ENCODE measurements at places on chromosomes 6 and 20. TPM values are rescaled to one million over a fixed set of nuclear protein-coding genes. Genes with fewer than 3 reads are reported as not detected.
A peak's percentile ranks its signal among the peaks of the same experiment; 100 is the strongest.

DNA sequence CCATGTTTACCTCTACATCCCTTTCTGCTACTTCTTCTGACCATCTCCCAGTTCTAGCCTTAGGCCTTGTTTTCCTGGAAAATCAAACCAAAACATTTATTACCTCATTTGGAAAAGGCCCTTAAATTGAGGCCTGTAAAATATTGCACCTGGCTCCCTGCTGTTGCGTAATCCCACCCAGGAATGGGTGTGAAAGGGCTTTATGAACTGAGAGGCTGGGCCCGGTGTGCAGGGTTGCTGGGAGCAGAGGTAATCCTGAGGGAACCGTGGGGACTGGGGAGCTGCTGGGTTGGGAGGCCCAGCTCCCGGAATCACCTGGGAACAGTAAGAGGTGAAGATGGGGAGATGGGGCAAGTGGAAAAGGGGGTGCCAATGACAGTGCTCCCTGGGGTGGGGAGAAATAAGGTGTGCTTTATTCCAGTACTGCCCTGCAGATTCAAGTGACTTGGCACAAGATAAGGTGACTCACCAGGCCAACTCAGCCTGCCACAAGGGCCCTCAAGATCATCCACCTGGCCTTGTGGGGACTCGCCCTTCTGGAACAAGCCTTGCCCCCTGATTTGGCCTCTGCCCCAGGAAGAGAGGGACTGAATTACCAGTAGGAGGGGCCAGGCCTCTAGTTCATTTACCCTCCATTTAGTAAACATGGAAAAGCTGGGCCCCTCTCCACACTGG, 44.2 kb downstream of the KCNK5 start:
- no peak for DNase-seq

DNA sequence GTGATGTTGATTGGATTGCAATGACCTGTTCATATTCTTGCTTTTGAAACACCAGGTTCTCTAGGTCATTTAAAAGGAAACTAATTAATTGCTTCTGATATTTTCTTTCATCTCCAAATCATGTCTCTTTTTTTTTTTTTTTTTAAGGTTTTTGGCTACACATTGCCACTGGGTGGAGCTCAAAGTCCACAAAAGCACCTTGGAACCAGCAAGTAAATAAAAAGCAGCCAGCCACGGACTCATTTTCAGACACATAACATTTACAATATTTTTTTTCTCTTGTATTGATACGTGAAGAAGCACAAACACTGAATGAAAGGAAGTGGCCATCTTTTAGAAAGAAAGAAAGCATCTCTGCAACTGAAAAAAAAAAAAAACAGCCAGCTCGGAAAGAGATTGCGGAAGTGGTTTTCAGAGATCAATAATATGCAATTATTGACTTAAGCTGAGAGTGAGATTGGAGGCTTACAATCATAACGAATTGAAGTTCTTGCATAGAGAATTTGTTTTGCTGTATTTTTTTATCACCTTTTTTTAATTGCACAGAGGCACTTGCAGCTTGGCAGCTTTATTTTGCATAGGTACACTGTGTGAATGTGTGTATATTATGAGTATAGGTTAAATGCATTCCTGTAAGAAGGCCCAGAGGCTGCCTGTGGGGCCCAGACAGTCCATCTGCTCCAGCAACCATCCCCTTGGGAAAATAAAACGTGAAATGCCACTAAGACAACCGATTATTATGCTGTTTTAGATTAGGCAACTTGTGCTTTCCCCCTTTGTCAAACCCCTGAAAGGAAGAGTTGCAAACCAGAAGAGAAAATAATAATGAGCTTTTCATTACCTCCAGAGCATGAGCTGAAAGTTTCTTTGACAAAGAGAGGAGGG, 28.2 kb downstream of the CGA start:
- peak; percentile 58 for DNase-seq

- no peak for DNase-seq
Observed at GRCh38 chr6:31663961-31664789, 622 bp downstream of the GPANK1 start.

- no peak for DNase-seq
Observed at GRCh38 chr6:113385020-113385431, 472.1 kb upstream of the MARCKS start.

B3GALT4 gene
- 4.0 TPM for polyA plus RNA-seq

MUC21 gene
- not detected for polyA plus RNA-seq

DNA sequence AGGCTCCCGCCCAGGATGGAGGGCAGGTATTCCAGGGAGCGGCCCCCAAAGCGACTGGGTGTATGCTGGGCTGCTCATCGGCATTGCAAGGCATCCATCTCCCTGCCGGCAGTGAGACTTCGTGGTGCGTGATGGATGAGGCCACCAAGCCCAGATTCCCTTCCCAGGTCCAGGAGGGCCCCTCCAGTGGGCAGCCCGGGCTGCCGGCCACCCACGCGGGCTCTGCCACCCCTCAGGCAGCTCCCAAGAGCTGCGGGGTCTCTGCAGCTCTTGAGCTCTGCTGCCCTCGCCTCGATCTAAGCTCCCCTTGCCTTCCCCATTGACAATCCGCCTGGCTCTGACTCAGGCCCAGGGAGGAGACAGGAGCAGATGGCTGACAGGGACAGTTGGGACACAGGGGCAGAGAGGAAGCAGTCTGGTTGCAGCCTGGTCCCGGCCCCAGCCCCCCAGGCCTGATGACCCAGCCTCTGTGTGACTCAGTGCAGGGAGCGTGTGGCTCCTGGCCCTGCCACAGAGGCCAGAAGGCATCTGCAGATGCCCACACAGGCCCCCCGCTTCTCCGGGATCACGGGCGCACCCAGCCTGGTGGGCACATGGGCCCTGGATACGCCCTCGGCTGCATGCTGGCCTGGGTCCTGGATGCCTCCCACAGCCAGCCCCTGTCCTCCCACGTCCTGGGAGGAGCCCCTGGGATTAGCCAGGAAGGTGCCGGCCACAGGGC, 33.0 kb downstream of the SLCO4A1 start:
- no peak for DNase-seq

DNA sequence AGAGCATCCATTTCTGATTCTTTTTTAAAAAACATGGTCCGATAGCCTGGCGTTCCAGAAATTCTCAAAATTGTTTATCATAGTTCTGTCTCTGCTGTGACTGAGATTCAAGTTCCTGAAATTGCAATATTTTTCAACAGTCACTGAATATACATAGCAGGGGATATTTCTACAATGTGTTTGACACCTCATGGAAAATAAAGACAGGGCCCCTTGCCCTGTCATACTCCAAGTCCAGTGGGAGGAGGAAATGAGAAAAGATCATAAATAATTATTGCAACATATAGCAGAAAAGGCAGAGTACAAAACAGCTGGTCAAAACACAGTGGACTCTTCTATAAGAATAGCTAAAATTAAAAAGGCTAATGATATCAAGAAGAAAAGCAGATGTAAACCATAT, 234.8 kb upstream of the SPTLC3 start:
- no peak for DNase-seq

DNA sequence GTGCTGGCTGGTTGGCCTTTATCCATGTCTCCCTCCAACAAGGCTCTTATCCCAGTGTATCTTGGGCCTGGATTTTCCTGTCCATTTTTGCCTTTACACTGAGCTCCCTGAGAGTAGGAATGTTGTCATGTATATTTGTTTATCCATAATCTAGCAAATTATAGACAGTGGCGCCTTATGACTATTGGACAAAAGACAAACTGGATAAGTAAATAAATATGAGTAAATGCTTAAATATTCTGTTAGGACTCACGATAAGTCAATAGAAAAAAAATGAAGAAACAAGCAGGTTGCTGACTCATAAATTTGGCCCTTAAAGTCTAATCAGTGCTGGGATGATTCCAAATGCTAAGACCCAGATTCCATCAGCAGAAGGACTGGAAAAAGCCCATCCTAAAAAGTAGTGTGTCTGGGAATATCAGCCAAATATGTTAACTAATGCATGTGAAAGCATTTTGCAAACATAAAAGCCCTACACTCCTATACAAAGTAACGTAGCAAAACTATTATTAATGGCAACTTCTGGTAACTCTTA, 55.0 kb upstream of the PCSK2 start:
- DNase-seq = no peak

- DNase-seq = no peak
Observed at GRCh38 chr20:19945732-19946670, 71.2 kb upstream of the NAA20 start.

DNA sequence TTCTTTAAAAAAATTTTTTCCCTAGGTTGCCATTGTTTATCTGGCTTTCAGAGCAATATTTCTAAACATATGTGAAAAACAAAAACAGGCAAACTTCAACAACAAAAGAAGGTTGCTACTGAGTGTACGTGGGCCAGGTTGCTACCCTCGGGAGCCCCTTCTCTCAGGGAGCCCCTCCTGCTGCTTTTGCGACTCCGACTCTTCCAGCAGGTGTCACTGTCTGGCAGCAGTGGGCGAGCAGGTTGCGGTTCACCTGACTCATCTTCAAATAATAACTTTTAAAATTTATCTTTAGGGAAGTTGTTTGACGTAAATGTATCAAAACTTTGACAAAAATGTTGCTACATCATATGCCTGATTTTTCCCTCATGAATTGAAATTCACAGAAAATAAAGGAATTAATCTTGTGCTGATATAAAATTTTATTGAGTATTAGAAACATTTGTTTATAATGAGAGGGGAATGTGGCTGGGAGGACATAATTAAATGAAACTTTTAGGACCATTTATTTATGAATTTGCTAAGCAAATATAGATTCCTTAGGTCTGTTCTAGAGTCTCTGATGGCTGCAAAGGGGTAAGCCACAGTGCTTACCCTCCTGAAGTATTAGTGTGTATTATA, 138.8 kb downstream of the HIVEP1 start:
- DNase-seq = no peak

GRCh38 chr20:16699293-16699692, 30.5 kb upstream of the SNRPB2 start:
- no peak for DNase-seq

- DNase-seq = no peak
Observed at GRCh38 chr6:11021003-11021402, 23.1 kb downstream of the ELOVL2 start.

DNA sequence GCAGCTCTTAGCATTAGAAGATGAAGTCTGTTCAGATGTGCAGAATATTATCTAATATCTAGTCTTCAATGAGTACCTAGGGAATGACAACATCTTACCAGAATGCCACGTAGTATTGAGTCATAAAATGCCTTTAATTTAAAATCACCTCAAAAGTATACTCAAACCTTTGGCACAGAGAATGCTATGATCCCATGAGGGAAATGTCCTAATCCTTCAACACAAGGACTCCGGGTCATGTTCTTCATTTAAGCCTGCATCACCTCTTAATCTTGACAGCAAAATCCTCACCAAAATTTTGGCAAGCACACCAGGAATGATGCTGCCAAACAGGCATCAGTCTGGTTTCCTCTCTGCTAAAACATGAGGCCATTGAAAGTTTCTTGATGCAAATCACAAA, 23.6 kb upstream of the MARCKS start:
- DNase-seq = no peak

DNA sequence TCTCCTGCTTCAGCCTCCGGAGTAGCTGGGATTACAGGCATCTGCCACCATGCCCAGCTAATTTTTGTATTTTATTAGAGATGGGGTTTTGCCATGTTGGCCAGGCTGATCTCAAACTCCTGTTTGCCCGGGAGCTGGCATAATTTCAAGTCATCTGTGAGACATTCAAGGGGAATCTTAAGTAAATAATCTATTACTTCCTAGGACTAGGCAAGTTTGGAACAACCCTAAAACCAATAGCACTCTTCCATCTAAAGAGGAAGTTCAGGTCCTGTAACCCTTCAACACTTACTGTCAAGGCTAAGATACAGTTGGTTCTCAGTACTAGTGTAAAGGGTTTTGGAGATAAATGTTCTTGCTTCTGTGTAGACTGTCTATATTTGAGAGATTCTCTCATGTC, 267.8 kb upstream of the IRAK1BP1 start:
- DNase-seq = no peak

- DNase-seq = no peak
Observed at GRCh38 chr6:43669050-43669921, 18.3 kb downstream of the MRPS18A start.

DNA sequence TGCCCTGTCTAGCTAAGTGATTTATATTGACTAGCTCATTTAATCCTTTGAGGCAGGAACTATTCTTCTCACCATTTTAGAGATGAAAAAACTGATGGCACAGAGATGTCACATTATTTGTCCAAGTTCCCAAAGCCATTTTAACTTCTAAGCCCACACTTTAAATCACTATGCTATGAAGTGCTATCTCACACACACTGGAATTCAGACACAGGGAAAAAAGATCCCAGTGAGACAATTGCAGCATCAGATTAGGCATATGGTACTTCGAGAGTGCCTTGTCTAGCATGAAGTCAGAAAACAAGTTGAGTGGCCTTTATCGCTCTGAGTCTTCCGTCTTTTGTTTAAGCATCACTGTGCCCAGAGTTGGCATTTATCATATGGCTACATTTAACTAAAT, 54.1 kb upstream of the PDE7B start:
- DNase-seq = no peak

KIF25 gene
- polyA plus RNA-seq = 0.76 TPM

DNA sequence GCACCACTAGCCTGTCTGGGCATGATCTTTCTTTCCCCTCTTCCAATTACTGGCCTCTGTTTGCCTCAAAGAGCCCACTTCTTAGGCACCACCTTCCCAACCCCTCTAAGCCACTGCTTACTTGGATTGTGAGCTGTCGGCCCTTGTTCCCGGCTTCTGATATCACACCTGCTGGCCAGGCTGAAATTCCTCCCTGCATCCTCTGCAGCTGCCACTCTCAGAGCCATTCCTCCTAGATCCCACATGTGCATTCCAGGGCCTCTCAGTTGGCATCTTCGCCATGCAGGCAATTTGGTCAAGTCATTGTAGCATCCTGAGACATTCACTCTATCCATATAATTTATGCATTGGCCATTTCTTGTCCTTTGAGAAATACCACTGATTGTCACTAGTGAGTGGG, 135.9 kb downstream of the OLIG3 start:
- no peak for DNase-seq

GRCh38 chr6:16419636-16420336, 181.4 kb downstream of the GMPR start:
- DNase-seq = no peak

DNA sequence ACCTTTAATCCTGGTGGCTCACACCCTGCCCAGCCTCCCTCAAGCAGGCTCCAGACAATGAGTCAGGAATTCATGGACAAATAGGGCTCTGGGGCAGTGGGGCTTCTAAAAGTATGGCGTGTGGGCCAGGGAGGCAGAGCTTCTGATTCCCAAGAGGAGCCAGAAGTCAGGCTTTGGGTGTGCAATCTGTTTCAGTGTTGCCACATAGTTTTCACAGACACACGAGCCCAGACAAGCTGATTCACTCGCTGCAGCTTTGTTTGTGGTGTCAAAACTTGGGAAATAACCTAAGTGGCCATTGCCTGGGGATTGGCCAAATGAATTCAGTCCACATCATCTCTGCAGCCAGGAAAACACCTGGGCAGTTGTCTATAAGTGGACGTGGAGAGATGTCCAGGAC, 9.2 kb downstream of the PEDS1 start:
- no peak for DNase-seq

PCIF1 gene
- polyA plus RNA-seq = 44.9 TPM

GRCh38 chr20:62824476-62825332, 7.9 kb downstream of the COL9A3 start:
- no peak for DNase-seq

All from left kidney (tissue), 8 donors.